ENCODE measurements at places on chromosomes 6 and 20.

GRCh38 chr20:41437836-41438235 is 71.2 kb upstream of the EMILIN3 start:
- no peak for DNase-seq

DNA sequence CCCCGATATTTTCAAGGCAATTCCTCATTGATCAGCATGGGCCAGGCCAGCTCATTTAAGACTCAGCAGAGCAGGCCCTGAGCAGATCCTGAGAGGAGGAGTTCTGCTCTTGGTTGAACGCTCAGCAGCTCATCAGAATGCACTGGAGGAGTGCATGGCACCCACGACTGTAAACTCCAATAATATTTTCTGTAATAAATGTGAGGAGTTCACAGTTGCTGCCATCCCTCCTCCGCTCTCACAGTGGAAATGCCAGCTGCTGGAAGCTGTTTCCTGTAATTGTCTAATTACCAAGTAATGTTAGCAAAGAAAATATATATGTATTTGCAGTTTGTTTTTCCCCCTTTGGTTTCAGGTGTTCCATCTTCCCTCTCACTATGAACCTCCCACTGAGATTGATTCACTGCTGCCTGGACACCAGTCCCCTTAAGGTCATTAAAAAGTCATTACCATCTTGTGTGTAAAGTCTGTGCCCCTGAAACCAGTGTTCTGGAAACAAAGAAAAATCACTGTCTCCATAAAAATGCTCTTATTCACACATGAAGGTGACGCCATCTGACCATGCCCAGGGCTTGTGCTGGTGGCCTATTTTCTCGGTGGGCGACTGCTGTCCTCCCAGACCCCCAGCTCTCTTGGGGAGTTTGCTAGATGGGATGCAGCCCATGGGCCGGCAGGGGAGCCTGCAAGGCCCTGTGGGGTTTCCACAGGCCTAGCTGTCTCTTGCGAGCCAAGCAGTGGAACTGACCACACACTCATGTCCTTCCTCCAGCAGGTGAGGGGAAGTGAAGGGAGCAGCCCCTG is 374.2 kb downstream of the ZFAND3 start:
- no peak for DNase-seq

DNA sequence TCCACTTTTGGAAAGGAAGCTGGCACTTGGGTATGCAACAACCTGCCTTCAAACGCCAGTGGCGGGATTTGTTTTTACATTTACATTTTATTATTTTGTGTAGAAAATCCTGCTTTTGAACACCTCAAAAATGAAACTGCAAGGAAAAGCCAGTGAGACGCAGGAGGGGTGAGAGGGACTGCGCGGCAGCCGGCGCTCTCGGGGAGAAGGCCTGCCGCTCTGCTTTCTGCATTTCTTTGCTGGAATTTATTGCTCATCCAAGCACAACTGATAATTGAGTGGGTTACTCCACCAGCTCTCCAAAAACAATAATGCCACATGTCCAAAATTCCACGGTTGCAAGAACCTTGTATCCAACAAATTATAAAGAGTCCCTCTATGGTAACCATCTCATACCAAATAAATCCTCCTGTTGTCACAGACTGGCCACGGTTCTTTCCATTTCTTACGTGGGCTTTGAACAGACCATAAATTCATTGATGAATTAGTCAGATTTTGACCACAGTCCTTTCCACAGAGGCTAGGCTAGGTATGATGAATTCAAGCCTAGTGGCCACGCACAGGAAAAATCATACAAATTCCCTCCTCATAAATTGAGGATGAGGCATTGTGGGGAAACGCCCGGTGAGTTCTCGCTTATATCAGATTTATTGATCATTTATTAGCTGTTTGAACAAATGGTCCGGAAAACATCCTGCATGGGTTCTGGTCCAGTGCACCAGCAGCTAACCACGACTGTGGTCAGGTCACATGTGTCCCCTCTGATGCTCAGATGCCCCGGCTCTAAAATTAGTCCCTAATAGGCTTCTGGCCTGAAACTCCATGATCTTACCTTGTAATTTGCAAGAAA is 31.6 kb upstream of the FOXC1 start:
- no peak for DNase-seq

DNA sequence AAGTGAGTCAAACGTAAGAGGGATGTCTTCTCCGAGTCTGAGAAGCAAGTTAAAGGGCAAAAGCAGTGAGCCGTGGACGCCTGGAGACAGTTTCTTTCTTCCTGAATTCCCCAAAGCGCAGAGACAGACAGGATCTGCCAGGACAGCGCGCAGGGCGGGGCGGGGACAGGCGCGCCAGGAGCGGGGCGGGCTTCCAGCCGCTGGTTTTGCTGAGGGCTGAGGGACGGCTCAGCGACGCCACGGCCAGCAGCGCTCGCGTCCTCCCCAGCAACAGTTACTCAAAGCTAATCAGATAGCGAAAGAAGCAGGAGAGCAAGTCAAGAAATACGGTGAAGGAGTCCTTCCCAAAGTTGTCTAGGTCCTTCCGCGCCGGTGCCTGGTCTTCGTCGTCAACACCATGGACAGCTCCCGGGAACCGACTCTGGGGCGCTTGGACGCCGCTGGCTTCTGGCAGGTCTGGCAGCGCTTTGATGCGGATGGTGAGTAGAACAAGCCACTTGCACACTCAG is at the start of gene SCGN:
Gene SCGN (plus strand): TSS at position 209 of the 509 bp plus-strand sequence. CDS start 189 bp downstream, at position 398.
- peak; percentile 64 for DNase-seq

GRCh38 chr6:1524040-1524480 is 85.7 kb upstream of the FOXC1 start:
- DNase-seq, result no peak

- no peak for DNase-seq
Measured at GRCh38 chr6:157831018-157831369, 7.9 kb downstream of the SNX9 start.

DNA sequence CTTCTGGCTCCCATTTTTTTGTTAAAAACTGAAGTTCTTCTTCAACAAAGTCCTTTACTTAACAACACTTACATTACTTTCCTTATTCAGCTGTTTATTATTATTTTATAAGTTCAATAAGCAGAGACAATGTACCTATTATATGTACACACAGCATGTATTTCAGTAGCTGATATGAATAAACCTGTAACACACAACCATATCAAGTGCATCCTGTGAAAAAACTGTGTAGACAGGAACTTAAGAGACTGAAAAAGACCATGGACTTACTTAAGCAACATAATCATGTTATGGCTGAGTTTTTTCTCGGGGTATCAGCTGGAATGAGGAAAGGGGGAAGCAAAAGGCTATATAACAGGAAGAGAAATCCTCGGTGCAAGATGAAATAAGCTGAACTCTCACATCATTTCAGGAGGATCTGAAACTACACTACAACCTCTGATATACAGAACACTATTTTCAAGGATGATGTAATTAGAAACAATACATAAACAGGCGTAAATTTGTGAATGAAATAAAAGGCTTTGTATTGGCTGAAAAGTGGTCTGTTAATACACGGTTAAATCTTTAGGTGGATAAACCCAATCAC is 70.9 kb downstream of the REV3L start:
- no peak for DNase-seq

Data from suprapubic skin (tissue), 4 donors.